ENCODE measurements at places on chromosomes 6 and 20. TPM values are rescaled to one million over a fixed set of nuclear protein-coding genes. Genes with fewer than 3 reads are reported as not detected.

The PPP1R10 gene
- total RNA-seq = 46.4 TPM

The NRN1 gene
- total RNA-seq = 0.74 TPM

The VIP gene
- total RNA-seq = not detected

The HRH3 gene
- 1.7 TPM for total RNA-seq

DNA sequence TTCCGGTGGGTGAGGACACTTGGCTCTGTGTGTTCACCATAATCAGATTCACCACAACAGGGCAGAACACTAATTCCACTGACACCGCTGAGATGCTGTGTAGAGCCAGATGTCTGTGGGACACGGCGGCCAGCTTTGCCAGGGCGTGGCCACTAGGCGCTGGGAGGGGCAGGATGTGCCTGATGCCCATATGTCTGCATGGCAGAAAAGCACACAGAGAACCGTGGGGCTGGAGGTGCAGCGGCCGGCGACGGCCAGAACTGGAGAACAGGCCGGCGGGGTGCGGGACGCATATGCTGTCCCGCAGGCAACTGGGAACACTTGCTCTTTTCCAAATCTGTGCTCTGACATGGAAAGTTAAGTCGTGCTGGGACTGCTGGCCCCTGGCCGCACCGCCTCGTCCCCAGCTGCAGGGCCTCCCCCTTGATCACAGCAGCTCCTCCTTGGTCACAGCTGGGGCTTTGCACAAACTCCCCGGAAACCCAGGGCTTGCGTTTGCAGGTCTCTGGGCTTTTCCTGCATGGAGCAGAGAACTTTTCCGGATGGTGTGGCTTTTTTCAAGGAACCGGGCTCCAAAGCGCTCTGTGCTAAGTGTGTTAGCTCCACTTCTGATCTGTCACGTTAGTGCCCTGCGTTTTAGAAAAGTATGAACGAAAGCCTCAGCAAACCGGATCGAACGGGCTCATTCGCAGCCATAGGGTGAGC, 31.1 kb downstream of the NTSR1 start:
- DNase-seq = no peak
- H3K27ac ChIP-seq = no peak overlapping the region

- DNase-seq = no peak
- no peak overlapping the region for H3K27ac ChIP-seq
- no peaks in the 10 kb centered on the region for H3K4me1 ChIP-seq
- no peaks in the 10 kb centered on the region for H3K36me3 ChIP-seq
These were observed 76.7 kb downstream of the RREB1 start for GRCh38 chr6:7184502-7184901.

DNA sequence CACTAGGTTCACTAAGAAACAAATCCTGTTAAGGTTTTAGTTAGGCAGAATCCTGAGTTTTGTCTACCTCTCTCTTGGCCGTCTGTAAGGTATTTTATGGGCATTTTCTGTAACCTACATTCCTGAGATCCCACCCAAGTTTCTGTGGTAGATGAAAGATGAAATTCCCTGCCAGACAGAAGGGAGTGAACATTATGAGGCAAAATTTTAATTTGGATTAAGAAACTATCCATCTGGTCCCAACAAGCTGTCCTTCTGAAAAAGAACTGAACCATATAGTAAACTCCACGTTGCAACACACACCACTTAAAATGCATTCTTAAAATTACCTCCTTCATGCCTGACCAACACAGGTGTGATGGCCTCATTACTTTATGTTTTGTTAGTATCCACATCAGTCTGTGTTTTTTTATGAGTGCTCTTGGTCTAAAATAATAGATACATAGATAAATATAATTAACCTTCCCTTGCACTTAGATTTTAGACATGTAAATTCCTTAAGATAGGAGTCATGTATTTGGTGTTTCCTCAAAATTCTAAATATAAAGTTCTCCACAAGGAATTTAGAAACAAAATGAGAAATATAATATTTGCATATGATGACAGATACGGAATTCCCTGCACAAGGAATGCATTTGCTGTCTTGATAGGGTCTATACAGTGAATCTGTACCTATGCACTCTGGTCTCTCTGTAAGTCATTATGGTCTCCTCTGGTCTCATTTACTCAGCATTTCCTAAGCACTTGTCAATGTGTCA, 86.5 kb downstream of the CHD6 start:
- H3K27ac ChIP-seq = no peak overlapping the region
- H3K36me3 ChIP-seq = no peaks in the 10 kb centered on the region
- no peaks in the 10 kb centered on the region for H3K27me3 ChIP-seq
- no peaks in the 10 kb centered on the region for H3K4me1 ChIP-seq
- no peak overlapping the region for H3K4me3 ChIP-seq

DNA sequence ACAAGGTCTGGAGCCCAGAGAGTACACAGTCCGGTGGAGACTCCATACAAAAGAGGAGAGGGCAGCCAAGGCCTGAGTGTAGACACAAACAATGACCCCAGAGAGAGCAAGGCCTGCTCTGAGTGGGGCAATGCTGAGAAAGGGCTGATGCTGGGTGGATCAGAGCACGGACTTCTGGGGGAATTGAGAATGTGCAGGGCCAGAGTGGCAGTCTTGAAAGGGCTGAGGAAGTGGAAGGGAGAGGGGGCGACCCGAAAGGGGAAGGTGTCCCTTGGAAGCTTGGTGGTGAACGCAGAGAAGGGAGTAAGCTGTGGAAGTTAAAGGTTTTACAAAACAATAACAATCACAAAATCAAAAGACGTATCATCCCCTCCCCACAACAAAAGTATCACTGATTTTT, 12.0 kb upstream of the GRM4 start:
- peaks cover 39% of the 10 kb centered on the region for H3K27me3 ChIP-seq
- H3K27ac ChIP-seq = no peak overlapping the region
- H3K4me3 ChIP-seq = no peak overlapping the region
- H3K36me3 ChIP-seq = no peaks in the 10 kb centered on the region

Measured in neural progenitor cell (in vitro differentiated cells).